ENCODE measurements at places on chromosomes 3 and 15.

DNA sequence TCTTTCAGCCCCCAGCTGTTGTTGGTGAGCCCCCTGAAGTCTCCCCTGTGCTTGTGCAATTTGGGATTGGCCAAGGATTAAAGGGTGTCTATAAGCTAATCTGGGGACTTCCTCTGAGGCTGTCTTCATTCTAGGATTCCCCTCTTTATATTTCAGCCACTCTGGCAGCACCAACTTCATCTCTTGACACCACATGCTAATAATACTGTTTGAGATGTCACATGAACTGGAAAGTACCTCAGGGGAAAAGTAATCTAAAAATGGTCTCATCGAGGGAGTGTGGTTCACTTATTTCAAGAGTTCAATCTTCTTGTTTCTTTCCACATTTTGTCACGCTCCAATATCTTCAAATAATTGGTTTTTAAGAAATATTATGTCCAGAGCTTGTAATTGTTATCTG is 279.2 kb upstream of the TMC3 start:
- no peak for DNase-seq

DNA sequence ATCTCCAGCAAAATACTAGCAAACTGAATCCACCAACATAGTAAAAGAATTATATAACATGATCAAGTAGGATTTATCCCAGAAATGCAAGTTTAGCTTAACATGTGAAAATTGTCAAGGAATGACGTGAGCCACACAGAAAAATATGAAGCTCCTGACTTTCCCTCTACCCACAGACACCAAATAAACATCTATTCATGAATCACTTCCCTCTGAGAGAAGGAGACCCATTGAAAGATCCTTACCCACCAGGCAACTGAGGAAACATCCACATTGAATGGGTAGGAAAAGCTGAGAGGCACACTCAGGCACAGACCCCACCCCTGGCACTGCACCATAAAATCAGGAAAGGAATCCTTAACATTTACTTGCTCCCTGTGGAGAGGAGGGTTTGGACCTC is 102.2 kb upstream of the MANF start:
- no peak for DNase-seq

GRCh38 chr3:183845090-183845489 is 19.7 kb upstream of the MAP6D1 start:
- no peak for DNase-seq

- no peak for DNase-seq
Measured at GRCh38 chr3:632571-633170, 436.1 kb downstream of the CHL1 start.

DNA sequence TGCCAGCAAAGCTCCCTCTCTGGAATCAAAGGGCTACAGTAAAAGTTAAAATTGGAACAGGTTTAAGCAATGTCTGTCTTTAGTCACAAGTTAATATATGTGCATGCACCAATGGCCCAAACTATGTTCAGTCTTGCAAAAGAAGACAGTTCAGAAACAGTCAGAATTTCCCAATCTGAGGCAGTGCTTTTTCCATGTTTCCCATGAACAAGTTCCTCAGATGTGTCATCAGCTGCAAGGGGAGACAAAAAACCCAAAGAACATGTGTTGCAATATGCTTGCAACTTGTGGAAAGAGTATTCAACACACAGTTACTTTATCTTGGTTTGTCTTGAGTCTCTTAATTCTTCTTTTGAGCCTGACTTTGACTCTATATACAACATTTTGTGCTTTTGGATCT is 148.4 kb downstream of the USP13 start:
- DNase-seq, result no peak

DNA sequence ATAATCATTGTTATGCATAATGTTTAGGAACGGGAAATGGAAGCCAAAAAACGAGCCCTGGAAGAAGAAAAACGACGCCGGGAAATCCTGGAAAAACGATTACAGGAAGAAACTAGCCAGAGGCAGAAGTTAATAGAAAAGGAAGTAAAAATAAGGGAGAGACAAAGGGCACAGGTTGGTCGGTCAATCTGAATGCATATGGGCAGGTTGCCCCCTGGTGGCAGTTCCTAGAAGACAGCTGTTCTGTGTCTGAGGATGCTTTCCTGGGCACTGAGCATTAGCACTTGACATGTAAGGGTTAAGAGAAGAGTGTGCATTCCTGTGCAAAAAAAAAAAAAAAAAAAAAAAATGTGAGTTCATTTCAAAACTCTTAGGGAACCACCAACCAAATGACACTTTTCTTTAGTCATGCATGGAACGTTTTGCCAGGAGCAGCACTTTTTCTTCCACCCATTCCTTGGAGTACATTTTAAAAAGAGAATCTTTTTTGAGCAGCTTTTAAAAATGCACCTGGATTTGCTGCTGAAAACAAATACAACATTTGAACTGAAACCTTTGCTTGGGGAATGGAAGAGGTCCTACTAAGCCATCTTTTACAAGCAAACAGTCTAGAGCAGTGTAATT is 11.1 kb upstream of the ABHD10 start:
- DNase-seq, result peak; percentile 52

DNA sequence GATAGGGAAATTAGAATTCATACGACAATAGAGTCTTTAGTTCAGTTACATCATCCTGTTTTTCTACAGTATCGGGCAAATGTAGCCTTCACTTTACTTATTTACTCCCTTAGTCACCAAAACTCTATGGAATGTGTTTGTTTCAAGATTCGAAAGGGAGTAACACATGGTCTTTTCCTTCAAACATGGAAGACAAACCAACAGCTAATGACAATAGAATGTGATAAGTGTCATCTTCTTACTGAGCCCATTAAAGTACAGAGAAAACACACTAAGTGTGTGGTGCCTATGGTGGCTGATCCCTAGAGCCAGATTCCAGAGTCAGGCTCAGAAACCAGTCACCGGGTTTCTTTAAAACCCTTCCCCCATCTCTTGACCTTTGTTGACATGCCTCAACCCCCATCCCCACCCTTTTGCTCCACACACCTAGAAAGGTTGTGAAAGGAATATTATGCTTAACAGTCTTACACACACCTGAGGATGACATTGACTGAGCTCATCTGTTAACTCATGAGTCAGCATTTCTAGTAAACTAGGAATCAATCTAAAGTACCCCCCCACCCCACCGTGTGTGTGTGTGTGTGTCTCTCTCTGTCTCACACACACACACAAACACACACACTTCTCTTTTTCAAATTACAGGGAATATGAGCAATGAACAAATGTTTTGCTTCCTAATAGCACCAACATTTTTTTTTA is 549.6 kb upstream of the CCDC54 start:
- DNase-seq, result no peak

DNA sequence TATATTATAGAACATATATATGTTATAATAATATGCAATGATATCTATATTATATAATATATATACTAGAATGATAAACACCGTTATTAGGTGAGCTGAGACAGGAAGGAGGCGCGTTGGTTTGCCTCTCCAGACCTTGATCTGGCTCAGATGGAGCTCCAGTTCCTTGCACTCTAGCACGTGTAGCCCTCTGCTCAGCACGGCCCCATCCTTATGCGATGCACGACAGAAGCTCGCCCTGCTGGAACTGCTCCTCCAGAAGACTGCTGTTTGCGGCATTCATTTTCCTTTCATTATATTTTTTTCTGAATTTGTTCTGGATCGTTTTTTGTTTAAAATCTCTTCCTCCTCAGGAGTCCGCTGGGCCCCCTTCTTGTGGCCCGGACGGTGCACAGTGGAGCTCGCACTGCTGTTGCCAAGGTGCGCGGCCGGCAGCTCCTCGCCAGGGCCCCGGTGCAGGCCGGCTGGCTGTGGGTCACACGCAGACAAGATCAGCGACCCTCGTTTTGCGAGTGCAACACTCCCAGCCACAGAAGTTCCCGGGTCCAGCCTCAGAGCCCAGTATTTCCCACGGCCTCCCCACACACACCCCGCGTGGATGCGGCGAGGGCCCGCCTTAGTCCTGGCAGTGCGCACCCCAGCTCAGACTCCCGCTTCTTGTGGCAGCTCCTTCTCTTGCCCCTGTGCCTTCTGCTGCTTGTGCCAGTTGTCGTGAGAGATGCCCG is 112.2 kb downstream of the CHL1 start:
- DNase-seq, result no peak

DNA sequence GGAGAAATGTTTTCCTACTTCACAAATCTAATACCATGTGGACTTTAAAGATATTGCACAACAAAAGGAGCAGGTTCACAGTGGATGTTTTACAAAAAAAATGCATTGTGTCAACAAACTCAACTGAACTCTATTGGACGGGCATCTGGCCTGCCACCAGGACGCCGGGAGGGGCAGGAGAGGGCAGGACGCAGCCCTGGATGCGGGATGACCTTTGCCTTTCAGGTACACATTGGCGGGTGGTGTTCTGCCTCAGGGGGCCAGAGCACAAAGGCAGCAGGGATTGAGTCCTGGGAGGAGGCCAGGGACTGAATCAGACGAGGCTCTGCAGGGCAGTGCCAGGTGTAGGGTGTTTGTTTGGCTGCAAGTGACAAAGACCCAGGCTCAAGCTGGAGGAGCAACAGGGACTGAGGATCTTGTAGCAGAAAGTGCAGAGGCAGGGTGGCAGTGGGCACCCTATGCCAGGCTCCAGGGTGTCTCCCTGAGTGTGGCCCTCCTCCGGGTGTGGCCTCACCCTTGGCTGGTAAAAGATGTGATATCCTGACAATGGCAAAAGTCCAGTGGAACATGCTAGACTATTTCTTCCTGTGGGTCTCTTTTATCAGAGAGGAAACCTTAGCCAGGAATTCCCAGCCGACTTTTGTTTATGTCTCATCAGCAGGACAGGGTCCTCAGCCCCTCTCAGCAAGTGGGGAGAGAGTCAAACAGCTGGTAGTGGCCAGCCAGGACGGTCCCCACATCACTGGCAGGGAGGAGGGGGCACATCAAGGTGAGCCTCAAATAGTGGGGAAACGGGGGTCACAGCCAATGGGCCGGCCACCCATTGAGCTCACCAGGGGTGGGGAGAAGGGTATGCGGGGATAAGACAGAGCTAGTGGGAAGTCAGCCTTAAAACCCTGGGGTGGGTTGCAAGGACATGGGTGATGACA is 29.7 kb upstream of the KLF13 start:
- no peak for DNase-seq

- DNase-seq, result no peak
Measured at GRCh38 chr15:83930392-83931212, 276.7 kb downstream of the ADAMTSL3 start.

DNA sequence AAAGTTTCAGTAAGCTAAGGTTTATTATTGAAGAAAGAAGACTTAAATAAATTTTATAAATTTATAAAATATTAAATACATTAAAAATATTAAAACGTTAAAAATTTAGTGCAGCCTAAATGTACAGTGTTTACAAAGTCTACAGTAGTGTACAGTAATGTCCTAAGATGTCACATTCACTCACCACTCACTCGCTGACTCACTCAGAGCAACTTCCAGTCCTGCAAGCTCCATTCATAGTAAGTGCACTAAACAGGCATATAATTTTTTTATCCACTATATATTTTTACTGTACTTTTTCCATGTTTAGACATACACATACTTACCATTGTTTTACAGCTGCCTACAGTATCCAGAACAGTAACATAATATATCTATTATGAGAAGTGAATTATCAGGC is 51.5 kb downstream of the TJP1 start:
- DNase-seq, result no peak

- no peak for DNase-seq
Measured at GRCh38 chr15:80317389-80318182, 65.6 kb upstream of the CTXND1 start.

Measured in activated CD8-positive, alpha-beta memory T cell treated with anti-CD3 and anti-CD28 coated beads for 1 hour (primary cell).